Esophagus muscularis mucosa (tissue), 4 donors: ENCODE measurements at places on chromosomes 16 and 17. TPM values are rescaled to one million over a fixed set of nuclear protein-coding genes. Genes with fewer than 3 reads are reported as not detected.
A peak's percentile ranks its signal among the peaks of the same experiment; 100 is the strongest.

DNA sequence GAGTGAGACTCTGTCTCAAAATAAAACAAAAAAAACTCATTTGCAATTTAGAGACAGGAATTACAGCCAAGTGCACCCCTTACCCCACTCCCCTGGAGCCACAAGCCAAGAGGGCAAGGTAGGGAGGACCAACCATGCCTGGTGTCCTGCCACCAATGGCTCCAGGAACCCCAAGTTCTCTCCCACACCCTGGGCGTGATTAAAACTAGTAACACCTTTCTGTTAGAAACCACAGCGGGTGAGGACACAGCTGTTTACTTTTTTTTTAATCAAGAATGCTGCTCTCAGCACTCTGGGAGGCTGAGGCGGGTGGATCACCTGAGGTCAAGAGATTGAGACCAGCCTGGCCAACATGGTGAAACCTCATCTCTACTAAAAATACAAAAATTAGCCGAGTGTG, 38.1 kb downstream of the ANKRD11 start:
- H3K4me1 ChIP-seq: peaks cover 66% of the 10 kb centered on the region
- H3K27ac ChIP-seq: no peak overlapping the region
- no peaks in the 10 kb centered on the region for H3K36me3 ChIP-seq
- no peak for DNase-seq
- H3K4me3 ChIP-seq: no peak overlapping the region

DNA sequence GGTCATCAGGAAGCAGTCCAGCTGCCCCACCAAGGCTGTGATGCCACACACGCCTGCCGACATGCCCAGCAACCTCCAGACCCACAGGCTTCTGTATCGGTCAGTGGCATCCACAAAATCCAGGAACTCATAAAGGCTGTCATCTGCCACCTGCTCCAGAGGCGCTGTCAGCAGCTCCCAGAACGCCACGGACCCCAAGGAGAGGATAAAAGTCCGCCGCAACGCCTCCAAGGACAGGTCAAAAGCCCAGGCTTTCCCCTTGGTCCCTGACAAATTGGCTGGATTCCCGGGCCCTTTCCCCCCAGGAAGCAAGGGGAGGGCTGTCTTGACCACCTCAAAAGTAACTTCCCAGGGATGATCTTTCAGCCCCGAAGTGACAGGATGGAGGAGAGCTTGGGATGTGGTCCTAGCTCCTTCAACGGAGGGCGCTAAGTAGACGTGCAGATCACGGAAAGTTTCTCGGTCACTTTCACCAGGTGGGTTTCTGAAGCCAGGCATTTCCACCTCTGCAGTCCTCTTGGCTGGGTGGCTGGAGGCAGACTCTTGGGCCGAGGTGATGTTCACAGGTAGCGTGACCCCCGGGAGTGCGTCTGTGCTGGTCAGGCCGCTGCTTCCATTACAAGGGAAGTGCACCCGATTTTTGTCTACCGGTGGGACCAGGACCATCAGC, 854 bp downstream of the MFSD6L start:
- no peak overlapping the region for H3K27ac ChIP-seq
- DNase-seq: no peak
- peaks cover 6% of the 10 kb centered on the region for H3K27me3 ChIP-seq
- H3K4me1 ChIP-seq: no peaks in the 10 kb centered on the region

GRCh38 chr16:54407596-54407995, 121.0 kb upstream of the IRX3 start:
- H3K27ac ChIP-seq: no peak overlapping the region
- H3K27me3 ChIP-seq: peaks cover 7% of the 10 kb centered on the region
- H3K36me3 ChIP-seq: no peaks in the 10 kb centered on the region
- H3K4me3 ChIP-seq: no peak overlapping the region

GRCh38 chr16:9077091-9077809, 14.2 kb upstream of the HAPSTR1 start:
- H3K4me1 ChIP-seq: no peaks in the 10 kb centered on the region
- H3K36me3 ChIP-seq: no peaks in the 10 kb centered on the region
- no peaks in the 10 kb centered on the region for H3K27me3 ChIP-seq
- no peak overlapping the region for H3K4me3 ChIP-seq
- H3K27ac ChIP-seq: peak overlapping the region; percentile 1

DNA sequence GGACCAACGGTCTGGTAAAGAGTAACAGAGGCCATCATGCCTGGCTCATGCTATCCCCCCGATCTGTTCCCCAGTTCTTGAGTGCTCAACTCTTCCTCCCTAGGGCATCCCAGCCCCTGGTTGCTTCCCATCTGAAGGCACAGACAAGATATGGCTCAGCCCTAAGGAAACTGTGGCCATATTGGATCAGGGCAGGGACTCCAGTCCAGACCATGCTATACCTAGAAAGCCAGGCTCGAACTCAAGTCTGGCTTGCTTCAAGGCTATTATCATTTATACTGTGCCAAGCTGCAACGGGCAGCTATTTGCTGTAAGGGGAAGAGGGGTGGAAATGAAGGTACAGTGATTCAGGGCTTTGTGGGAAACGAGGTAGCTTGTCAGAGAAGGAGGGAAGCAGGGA, 2.8 kb downstream of the UBTF start:
- H3K4me1 ChIP-seq: peaks cover 18% of the 10 kb centered on the region
- H3K36me3 ChIP-seq: peaks cover 27% of the 10 kb centered on the region
- no peak for DNase-seq
- no peaks in the 10 kb centered on the region for H3K27me3 ChIP-seq
- H3K27ac ChIP-seq: no peak overlapping the region

TBC1D3I gene
- total RNA-seq: not detected

DNA sequence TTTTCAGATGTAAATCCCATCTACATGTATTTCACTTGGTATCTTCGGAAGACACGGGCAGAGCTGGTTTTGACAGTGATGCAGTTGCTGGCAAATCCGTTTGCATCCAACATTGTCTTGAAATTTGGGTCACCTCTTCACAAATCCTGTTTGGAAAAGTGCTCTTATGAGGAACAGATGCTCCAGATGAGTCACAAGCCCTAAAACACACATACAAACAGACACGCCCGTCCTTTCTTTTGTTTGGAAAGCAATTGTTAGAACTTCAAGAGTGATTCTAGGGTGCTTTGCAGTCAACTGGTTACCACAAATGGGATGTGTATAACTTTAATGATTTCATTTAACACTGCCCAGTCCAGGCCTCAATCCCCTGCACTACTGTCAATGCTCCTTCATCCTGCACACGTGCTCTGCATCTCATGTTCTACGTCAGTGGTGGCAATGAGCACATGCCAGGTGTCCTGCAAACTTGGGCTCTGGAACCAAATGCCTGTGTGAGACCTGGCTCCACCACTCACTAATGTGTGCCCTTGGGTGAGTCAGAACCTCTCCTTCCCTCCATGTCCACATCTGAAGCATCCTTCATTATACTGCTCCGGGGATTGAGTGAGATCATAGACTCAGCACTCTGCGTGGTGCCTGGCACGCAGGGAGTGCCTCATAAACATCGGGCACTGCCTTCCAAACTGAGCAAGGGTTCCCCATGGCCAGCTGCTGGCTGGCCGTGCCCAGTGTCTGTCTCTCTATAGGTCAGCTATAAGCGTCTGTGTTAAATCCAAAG, 19.3 kb upstream of the FOXF1 start:
- no peak overlapping the region for H3K4me3 ChIP-seq
- H3K4me1 ChIP-seq: peaks cover 73% of the 10 kb centered on the region
- H3K27ac ChIP-seq: peak overlapping the region; percentile 95
- no peak for DNase-seq
